CD4-positive, alpha-beta memory T cell (primary cell): ENCODE measurements at places on chromosomes 16 and 17. TPM values are rescaled to one million over a fixed set of nuclear protein-coding genes. Genes with fewer than 3 reads are reported as not detected.

- no peak for DNase-seq
Measured at GRCh38 chr16:8858994-8859912, 9.6 kb downstream of the CARHSP1 start.

The JPH3 gene
- 0.09 TPM for total RNA-seq

The OR2C1 gene
- total RNA-seq = not detected

- no peak for DNase-seq
Measured at GRCh38 chr16:48176635-48177408, 21.0 kb upstream of the ABCC12 start.

- DNase-seq = no peak
Measured at GRCh38 chr17:38745545-38745944, 2.6 kb downstream of the PCGF2 start.

- DNase-seq = no peak
Measured at GRCh38 chr17:69192754-69193153, 35.9 kb downstream of the ABCA10 start.

The GAS2L2 gene
- total RNA-seq = not detected

DNA sequence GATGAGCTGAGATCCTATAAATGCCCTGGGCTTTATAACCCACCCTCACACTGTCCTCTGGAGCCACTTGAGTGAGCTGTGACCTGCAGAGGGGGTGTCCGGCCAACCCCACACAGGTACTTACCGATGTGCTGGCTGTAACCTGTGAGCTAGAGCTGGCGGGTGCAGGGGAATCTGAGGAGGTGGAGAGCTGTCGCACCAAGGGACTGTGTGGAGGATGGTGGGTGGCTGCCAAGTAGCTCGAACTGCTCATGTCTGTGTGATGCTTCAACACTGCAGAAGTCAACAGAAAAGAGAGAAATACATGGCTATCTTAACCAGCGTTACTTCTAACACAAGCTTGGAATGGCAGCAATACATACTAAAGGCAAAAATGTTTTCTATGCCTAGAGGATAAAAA lies 39.4 kb downstream of the STH start:
- no peak for DNase-seq
